ENCODE measurements at places on chromosomes 16 and 17.

DNA sequence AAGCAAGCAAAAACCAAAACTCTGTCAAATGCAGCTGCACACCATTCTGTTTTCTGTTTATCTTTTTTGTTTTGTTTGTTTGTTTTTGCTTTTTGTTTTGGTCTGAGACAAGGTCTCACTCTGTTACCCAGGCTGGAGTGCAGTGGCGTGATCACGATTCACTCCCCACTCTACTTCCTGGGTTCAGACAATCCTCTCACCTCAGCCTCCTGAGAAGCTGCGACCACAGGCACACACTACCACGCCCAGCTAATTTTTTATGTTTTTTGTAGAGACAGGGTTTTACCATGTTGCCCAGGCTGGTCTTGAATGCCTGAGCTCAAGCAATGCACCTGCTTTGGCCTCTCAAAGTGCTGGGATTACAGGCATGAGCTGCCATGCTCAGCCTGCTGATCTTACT lies 19.3 kb upstream of the SLFN13 start:
- DNase-seq: no peak

GRCh38 chr17:68870976-68871375 lies 84.2 kb downstream of the ABCA8 start:
- no peak for DNase-seq

DNA sequence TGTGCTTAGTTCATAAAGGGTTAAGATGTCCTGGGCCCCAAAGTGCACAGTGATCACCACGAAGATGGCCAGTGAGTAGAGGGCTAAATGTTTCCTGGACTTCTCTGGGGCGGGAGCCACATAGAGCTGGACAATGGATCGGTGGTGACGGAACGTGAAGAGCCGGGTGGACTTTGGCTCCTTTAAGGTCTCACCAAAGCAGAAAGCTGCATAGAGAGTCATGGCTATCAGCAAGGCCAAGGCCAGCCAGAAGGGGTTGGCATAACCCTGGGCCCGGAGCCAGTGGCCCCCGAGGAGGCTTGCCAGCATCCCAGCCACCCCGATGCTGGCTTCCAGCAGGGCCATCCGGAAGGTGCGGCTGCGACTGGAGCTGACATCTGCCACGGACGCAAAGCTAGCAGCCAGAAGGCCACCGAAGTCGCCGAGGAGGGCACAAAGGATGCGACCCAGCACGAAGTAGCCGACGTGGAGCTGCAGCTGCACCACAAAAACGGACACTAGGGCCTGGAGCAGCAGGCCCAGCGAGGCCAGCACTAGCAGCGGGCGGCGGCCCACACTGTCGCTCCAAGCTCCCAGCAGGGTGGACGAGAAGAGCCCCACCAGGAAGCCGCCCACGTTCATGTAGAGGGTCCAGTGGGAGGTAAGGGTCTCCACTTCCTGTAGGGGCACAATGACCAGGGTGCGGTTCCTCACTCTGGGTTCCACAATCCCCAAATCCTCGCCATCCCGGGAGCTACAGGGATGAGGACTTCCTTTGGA lies 1.0 kb downstream of the SLC46A1 start:
- DNase-seq: no peak

DNA sequence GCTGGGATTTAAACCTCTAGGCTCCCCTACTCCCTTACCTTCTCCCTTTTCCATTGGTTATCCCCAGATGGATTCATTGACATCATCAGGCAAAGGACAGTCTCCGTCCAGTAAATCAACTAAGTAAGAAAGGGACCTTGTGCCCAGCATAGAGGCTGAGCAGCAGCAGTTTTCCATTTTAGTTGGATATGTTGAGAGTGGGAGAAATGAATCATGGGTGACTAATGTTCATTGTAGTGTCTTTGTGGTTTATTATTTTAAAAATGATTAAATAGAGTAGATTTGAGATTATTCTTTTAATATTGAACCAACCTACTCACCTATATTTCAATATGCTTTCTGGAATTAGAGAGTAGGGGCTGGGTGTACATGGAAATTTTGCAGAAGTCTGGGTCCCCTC lies 99.4 kb upstream of the CACNG3 start:
- DNase-seq: no peak

- no peak for DNase-seq
Measured at GRCh38 chr17:65485388-65486299, 75.8 kb downstream of the AXIN2 start.

DNA sequence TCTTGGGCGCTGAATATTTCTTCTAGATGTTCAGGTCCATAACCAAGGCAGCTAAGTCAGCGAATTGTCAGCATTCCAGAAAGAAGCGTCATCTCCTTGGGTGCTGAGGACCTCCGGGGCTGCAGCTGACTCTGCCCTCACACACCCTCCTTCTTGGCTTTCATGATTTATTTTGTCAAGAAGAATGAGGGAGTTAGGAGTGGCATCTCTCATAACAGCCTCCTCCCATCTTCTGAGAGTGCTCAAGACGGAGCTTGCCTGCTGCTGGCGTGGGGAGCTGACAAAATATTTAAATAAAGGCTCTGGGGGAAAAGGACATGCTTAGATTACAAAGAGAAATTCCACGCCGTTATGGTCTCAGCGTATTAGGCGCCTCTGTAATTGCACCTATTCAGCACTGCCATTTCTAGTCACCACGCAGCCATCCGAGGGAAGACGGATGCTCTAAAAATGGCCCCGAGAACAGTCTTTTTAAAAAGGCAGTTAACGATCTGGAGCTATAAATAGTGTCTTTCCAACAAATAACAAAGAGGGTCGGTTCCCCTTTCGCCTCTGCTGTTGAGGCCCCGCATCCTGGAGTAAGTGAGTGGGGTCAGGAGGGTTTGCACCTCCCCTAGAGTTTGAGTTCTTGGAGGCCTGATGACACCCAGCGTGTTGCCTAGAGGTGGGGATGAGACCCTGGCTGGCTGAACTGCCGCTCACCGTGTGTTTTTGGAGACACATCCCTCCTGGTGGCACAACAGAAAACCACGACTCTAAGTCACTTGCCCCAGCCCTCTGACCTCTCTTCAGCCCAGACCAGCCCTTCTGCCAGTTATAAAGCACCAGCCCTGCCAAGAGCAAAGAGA lies 187.0 kb downstream of the CCDC182 start:
- peak; percentile 87 for DNase-seq

- DNase-seq: peak; percentile 86
Measured at GRCh38 chr17:18033442-18034099, 5.4 kb downstream of the ATPAF2 start.

GRCh38 chr16:86374603-86375130 lies 135.7 kb upstream of the FOXF1 start:
- DNase-seq: no peak

GRCh38 chr17:82692268-82692667 lies 6.2 kb downstream of the RAB40B start:
- DNase-seq: no peak

Data from kidney tubule cell (primary cell).